ENCODE measurements at places on chromosomes 12 and 14. TPM values are rescaled to one million over a fixed set of nuclear protein-coding genes. Genes with fewer than 3 reads are reported as not detected.
A peak's percentile ranks its signal among the peaks of the same experiment; 100 is the strongest.

Gene MGAT4C
- total RNA-seq: 0.43 TPM

Gene CLEC7A
- total RNA-seq: 30.1 TPM

Gene OR6C2
- not detected for total RNA-seq

Gene SLC10A1
- not detected for total RNA-seq

DNA sequence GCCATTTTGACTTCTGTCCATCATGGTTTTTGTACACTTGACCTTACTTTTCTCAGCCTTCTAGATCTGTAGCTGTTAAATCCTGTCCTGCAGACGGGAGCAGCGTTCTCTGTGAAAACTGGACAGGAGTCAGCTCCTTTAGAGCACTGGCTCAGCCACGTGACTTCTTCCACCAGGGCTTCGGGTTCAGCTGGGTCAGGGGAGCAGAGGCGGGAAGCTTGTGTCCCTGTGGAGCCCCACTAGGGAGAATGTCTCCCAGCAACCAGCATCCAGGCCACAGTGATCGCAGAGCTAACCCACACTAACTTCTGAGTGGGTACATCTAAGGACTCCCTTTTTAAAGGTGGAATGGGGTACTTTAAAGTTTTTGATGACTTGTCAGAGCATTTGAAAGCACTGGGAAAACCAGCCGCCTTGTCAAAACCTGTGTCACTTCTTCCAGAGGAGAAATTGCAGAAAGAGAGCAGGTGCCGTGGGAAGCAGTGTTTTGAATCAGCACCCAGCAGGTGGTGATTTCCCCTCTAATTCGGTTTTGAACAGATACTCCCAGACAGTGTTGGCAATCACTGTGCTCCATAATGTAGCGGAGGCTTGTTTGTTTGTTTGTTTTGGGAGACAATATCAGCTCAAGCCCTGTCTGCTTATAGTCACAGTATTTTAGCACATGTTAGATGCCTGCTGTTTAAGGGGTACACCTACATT lies 17.9 kb downstream of the DERA start:
- H3K27me3 ChIP-seq: no peaks in the 10 kb centered on the region
- H3K36me3 ChIP-seq: no peaks in the 10 kb centered on the region
- DNase-seq: no peak
- no peak overlapping the region for H3K4me3 ChIP-seq
- no peaks in the 10 kb centered on the region for H3K4me1 ChIP-seq

GRCh38 chr12:106359646-106360399 lies 2.3 kb downstream of the POLR3B start:
- no peaks in the 10 kb centered on the region for H3K27me3 ChIP-seq
- H3K4me1 ChIP-seq: peaks cover 27% of the 10 kb centered on the region
- DNase-seq: no peak
- H3K27ac ChIP-seq: peak overlapping the region; percentile 93

DNA sequence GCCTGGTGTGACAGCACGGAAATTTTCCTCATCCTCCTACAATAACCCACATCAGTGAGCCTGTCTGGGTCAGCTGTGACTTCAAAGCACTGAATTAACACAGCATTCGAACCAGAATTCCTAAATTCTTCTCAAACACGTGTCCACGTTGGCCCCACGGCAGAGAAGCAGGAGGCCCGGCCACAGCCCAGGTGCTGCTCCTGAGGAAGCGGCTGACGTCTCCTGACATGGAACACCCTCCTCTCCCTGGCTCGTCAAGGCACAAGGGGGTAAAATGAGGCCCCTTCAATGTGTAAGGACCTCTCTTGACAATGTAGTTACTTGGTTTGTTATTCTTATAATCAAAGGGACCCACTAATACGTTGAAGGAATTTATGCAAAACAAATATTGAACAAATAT lies 156.3 kb upstream of the GSC start:
- H3K36me3 ChIP-seq: no peaks in the 10 kb centered on the region
- no peak overlapping the region for H3K27ac ChIP-seq
- no peaks in the 10 kb centered on the region for H3K4me1 ChIP-seq
- no peak for DNase-seq
- no peaks in the 10 kb centered on the region for H3K27me3 ChIP-seq
- H3K4me3 ChIP-seq: no peak overlapping the region

DNA sequence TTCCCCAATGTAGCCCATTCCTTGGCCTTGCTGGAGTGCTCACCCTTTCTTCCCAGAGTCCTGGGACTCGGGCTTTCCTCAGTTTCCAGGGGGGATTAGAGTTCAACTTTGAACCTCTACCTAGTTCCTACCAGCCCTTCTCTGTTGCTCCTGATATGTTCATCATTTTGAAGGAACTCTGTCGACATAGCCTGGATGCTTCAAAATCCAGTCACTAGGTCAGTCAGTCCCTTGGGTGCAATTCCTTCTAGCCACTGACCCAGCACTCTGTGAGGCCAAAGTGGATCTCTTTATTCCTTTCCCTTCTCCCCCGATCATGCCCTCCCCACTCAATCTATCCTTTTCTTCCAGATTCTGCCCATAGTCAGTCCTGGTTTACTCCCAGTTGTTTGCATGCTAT lies 72.3 kb upstream of the TMCC3 start:
- no peak overlapping the region for H3K4me3 ChIP-seq
- no peak overlapping the region for H3K27ac ChIP-seq
- no peaks in the 10 kb centered on the region for H3K36me3 ChIP-seq
- H3K27me3 ChIP-seq: no peaks in the 10 kb centered on the region
- no peak for DNase-seq

GRCh38 chr14:77236814-77237213 lies 34.2 kb downstream of the NGB start:
- no peaks in the 10 kb centered on the region for H3K36me3 ChIP-seq
- H3K4me1 ChIP-seq: no peaks in the 10 kb centered on the region
- no peak overlapping the region for H3K4me3 ChIP-seq
- H3K27ac ChIP-seq: no peak overlapping the region

DNA sequence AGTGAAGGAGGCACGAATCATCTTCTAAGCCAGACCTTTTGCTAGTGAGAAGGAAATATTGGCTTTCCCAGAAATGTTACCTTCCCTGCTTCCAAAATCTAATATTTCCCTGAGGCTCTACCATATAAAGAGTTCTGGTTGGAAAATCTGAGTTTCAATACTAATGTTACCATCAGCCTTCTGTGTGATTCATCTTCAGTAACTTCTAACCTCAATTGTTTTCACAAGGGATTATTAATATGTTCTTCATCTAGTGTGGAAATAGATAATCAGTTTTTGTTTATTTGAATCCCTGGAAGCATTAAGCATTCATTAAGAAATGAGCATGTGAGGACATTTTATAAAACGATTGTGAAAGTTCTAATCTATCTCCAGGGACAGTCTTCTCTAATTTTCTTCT lies 720.9 kb downstream of the AACS start:
- no peak overlapping the region for H3K27ac ChIP-seq
- no peaks in the 10 kb centered on the region for H3K27me3 ChIP-seq
- H3K4me1 ChIP-seq: no peaks in the 10 kb centered on the region
- DNase-seq: no peak

GRCh38 chr14:104129556-104129955 lies 8.8 kb upstream of the KIF26A start:
- H3K4me3 ChIP-seq: no peak overlapping the region
- no peak overlapping the region for H3K27ac ChIP-seq
- H3K27me3 ChIP-seq: no peaks in the 10 kb centered on the region
- H3K4me1 ChIP-seq: no peaks in the 10 kb centered on the region
- no peak for DNase-seq
- no peaks in the 10 kb centered on the region for H3K36me3 ChIP-seq

GRCh38 chr12:7396418-7396817 lies 47.5 kb downstream of the CD163L1 start:
- H3K4me3 ChIP-seq: no peak overlapping the region
- no peak overlapping the region for H3K27ac ChIP-seq
- DNase-seq: no peak
- no peaks in the 10 kb centered on the region for H3K4me1 ChIP-seq

DNA sequence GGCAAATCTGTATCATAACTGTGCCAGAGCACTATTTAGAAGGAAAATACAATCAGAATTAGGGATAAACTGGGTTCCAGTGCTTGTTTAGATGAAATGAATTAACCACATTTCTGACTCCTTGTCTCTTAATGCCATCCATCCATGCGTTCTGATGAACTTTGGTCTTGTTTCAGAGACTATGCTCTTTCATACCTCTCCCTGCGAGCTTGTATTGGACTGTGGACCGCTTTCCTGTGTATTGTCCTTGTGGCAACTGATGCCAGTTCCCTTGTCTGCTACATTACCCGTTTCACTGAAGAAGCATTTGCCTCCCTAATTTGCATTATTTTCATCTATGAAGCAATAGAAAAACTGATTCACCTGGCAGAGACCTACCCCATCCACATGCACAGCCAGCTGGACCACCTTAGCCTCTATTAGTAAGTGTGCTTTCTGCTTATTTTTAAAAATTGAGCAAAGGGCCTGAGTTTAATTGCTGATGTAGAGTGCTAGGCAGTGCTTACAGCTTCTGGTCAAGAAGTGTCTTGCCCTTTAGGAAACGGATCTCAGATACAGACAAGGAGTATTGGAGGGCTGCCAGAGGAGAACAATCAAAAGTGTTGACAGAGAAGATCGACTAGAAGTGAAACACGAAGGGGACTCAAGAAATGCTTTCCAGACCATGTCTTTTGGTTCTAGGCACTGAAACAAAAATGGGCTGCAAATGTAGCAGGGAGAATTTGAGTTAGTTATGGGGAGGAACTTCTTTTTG lies 46.7 kb downstream of the SLC4A8 start:
- H3K36me3 ChIP-seq: no peaks in the 10 kb centered on the region
- H3K27ac ChIP-seq: no peak overlapping the region
- H3K27me3 ChIP-seq: no peaks in the 10 kb centered on the region
- DNase-seq: no peak
- H3K4me1 ChIP-seq: no peaks in the 10 kb centered on the region
- no peak overlapping the region for H3K4me3 ChIP-seq

DNA sequence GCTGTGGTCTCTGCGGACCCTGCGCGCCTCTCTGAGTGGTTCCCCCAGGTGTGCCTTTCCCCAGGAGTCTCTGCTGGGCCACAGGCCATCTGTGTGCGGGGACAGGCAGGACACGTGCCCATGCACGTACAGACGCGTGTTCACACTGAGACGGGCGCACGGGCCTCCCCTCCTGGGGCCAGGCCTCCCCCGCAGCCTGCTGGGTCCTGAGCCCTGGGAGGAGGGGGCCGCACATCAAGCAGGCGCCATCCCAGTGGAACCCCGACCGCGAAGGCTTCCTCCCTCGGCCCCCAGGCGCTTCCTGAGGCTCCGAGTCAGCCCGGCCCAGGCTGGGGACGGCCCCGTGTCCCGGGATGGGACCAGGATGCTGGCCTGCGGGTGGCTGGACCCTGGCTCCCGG lies 39.7 kb downstream of the LRCOL1 start:
- H3K4me3 ChIP-seq: no peak overlapping the region
- no peak overlapping the region for H3K27ac ChIP-seq
- no peaks in the 10 kb centered on the region for H3K4me1 ChIP-seq

DNA sequence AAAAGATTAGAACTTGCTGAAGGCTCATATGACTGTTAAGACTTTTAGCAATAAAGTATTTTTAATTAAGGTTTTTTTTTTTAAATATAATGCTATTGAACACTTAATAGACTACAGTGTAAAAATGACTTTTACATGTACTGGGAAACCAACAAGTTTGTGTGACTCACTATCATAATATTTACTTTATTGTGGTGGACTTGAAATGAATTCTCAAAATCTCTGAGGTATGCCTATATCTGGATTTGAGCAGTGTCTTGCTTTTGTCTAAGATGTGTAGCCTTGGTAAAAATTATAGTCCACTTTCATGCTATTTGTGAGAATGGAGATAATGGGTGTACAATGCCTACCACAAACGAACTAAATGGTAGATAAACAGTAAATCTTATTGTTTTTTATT lies 33.9 kb upstream of the NAV3 start:
- H3K27me3 ChIP-seq: no peaks in the 10 kb centered on the region
- H3K4me1 ChIP-seq: no peaks in the 10 kb centered on the region
- H3K36me3 ChIP-seq: no peaks in the 10 kb centered on the region
- H3K27ac ChIP-seq: no peak overlapping the region
- DNase-seq: no peak
